Stimulated activated CD4-positive, alpha-beta T cell treated with anti-CD3 and anti-CD28 coated beads, TNF-alpha, amount 100 ng/mL, for 24 hours (primary cell): ENCODE measurements at places on chromosomes 1 and 21.

DNA sequence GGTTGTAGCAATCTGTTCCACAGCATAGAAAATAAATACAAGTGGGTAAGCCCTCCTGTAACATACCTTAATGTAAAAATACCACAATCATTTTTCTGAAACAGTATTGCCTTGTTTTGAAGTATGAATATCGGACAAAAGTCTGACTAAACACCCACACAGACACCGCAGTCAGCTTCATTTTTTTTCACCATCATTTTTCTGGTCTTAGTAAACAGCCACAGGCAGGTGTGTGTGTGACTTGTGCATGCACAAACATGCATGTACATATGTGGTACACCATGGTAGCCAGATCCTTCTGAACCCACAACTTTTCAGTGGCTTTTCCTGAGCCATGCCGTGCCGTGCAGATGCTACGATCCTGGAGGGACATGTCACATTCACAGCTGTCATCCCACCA lies 261.7 kb downstream of the PCP4 start:
- no peak for DNase-seq

DNA sequence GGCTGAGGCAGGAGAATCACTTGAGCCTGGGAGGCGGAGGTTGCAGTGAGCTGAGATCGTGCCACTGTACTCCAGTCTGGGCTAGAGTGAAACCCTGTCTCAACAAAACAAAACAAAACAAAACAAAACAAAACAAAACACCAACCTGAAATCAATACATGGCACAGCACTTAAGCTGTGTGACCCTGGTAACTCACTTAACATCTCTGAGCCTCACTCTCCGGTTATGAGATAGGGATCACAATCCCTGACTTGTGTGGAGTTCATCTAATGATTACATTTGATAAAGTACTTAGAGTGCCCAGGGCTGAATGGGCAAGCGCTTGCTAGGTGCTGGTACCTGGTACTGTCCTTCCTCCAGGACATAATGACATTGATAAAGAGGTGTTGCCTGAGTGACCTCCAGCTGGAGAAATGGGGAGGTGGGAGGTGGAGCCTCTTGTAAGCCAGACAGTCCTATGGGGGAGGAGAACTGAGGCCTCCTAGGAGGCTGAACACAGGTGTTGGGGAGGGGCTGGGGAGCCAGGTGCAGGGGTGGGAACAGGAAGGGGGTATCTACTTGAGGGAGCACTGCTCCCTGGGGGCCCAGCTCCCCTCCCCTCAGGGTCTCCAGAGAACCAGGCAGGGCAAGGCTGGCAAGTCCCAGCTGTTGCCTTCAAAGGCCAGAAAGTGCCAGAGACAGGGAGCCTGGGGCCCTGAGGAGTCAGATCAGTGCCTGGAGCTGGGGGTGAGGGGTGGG lies 17.9 kb downstream of the FOXO6 start:
- DNase-seq: no peak

- no peak for DNase-seq
Observed at GRCh38 chr1:230031131-230031530, 35.9 kb upstream of the GALNT2 start.

DNA sequence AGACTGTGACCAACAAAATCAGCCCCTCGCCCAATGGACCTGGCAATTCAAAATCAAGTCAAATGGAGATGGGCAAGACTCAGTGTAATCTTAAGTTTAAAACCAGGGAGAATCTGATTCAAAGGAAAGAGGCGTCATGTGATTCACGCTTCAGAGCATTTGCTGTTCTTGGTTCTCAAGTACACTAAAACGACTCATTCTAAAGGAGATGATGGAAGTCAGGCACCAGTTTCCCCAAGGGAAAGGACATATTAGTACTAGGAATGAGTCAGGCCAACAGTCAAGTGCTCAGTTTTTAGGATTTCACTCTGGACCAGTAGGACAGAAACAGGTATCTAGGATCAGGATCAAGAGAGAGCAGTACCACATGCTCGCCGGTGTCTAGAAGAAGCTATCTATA lies 429.6 kb downstream of the PLPP3 start:
- no peak for DNase-seq

DNA sequence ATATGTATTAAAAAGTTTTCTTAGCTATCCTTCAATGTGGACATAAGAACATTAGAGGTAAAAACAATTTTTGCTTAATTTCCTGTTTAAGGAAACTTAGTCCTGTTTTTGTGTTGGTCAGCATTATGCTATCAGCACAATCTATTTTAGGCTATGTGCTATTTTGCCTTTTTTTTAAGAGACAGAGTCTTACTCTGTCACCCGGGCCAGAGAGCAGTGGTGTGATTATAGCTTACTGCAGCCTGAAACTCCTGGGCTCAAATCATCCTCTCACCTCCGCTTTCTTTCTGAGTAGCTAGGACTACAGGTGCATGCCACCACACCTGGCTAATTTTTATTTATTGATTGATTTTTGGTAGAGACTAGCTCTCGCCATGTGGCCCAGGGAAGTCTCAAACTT lies 199.1 kb upstream of the TMPRSS15 start:
- no peak for DNase-seq

GRCh38 chr1:21559788-21560567 lies 50.8 kb downstream of the ALPL start:
- DNase-seq: no peak

DNA sequence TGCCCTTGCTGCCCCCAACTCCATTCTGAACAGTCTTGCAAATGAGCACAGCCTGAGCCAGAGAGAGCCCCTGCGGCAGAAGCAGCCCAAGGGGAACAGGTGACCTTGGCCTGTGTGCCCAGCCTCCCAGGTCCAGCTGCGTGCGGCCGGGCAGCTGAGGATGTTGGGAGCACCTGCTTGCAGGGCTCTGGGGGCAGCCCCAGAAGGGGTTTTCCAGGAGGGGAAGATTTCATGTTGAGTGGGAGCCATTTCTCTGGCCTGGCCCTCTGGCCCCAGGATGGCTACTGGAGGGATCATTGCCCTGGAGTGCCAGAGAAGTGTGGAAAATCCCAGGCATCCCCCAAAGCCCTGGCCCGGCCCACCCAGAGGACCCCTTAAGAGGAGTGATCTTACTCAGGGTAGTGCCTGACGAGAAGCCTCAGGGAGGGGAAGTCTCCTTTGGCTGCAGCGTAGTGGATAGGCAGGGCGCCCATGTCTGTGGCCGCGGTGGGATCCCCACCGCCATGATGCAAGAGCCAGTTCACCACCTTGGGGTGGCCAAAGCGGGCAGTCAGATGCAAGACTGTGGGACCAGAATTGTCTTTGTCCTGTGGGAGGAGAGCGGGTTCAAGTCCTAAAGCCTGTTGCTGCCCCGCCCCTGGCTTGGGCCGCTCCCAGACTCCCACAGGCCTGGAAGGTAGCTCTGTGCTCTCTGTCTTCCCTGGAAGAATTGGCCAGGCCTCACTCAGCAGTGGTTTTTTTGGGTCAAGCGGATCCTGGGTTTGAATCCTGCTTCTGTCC lies 20.6 kb upstream of the RNU1-4 start:
- no peak for DNase-seq
